ENCODE measurements at places on chromosomes 6 and 20.

GRCh38 chr6:16776394-16777017, 15.2 kb upstream of the ATXN1 start:
- no peak for DNase-seq

DNA sequence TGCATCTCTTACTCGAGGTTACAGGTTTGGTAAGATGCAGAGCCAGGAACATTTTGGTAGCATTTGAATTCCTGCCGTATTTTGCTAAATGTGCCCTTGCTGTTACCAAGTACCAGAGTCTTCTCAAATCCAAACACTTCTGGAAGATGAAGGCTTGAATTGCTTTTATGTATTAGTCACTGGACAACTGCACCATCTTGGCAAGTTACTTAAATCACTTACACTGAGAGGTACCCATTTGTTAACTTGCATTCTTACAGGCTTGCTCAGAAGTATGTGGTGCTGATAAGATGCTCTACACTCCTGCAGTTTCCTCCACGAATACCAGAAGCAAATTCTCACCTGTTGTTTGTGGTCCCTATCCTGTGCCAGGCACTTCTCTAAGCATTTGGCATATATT, 12.7 kb downstream of the IL22RA2 start:
- DNase-seq = no peak

- DNase-seq = no peak
Observed at GRCh38 chr6:46204880-46205650, 34.3 kb upstream of the ENPP5 start.

DNA sequence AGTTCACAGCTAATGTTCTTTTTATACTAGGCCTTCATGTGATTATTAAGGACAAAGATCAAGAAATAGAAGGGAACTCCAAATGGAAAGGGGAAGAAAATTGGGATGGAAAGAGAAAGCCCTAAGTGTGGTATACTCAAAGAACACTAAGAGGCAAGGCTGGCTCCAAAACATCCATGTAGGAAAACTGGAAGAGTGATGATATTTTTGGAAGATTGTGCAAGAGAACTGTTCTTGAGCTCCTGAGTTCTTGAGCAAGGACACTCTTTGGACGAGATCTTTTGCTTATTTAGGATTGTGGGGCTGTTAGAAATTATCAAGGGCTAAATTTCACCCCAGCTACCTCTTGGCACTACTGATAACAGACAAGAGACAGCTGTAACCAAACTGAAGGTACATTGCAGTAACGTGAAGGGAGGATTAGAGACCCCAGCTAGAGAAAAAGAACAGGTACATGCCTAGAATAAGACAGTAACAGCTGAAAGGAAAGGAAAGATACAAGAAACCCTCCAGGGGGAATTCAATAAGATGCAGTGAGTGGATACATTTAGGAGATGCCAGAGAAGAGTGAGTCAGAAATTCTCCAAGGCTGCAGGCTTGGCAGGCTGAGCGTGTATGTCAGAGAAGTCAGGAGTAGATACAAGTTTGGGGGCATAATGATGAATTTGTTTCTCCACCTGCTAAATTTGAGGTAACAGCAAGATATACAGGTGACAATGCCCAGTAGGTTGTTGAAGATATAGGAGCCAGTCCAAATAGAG, 69.7 kb downstream of the CBLN4 start:
- DNase-seq = no peak

GRCh38 chr6:142841915-142842314, 103.1 kb downstream of the HIVEP2 start:
- no peak for DNase-seq

- DNase-seq = no peak
Observed at GRCh38 chr6:16168121-16168520, 39.2 kb downstream of the MYLIP start.

- no peak for DNase-seq
Observed at GRCh38 chr6:161544801-161545480, 271.1 kb upstream of the AGPAT4 start.

DNA sequence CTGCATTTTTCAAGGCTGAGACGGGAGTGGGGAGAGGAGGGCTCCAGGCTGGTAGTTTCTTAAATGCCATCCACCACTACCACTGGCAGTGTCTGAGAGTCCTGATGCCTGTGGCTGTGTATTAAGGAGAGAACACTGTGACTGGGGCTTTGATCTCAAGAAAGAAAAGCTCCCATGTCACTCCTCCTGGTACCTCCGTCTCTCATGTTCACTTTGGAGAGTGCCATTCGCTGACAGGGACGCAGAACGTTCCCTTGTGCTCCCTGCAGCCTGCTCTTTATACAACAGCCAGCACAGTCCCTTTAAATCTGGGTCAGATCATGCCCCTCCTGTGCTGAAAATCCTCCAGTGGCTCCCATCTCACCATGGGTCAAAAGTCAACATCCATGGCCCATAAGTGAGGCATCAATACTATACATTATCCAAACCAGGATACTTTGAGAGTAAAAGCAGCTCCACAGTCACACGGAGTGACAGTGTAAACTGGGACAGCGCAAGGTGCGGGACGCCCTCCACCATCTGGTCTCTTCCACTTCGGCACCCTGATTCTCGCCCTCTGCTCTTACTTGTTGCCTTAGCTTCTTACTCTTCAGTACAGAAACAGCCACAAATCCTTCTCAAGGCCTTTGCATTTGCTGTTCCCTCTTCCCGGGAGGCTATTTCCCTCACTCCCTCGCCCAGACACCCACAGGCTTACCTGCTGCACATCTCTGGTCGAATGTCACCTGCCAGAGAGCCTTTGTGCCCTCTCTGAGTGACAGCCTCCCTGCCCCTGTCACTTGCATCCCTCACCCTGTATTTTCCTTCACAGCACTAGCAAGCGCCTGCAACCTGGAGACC, 20.0 kb downstream of the PDYN start:
- DNase-seq = no peak

- DNase-seq = no peak
Observed at GRCh38 chr6:44680202-44680720, 292.8 kb downstream of the CDC5L start.

DNA sequence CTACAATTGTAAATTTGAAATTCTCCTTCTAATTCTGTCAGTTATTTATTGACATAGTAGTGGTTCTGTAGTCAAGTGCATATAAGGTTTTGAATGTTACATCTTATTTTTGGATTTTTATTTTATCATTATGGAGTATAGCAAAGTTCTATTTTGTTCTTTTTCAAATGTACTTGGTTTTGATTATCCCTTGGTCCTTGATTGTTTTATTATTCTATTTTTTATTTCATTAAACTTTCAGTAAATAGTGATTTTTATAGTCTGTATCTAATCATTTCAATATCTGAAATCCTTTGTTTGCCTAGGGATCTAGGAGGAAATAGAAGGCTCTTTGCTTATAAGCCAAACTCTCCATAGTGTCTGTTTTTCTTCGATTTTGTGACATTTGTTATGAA, 87.8 kb downstream of the HFE start:
- no peak for DNase-seq

- no peak for DNase-seq
Observed at GRCh38 chr20:14932040-14932439, 594.6 kb upstream of the FLRT3 start.

DNA sequence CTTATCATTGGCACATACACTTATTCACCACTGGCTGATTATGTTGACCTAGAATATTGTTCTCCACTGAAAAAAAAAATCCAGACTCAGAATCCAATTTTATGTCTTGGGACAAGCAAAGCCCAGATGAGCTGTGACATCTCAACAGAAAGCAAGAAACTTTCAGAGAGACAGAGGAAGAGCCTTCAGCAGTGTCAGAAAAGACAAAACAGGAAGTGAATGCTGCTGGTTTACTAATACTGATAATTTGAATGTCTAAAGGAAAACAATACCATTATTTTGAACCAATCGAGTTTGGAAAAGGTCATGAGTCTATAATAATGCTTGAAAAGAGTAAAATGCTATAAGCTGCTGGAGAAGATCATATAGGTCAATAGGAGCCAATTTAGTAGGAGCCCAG, 179.8 kb upstream of the RIMS1 start:
- DNase-seq = no peak

GRCh38 chr20:62258499-62259293, 20.4 kb downstream of the OSBPL2 start:
- DNase-seq = no peak

DNA sequence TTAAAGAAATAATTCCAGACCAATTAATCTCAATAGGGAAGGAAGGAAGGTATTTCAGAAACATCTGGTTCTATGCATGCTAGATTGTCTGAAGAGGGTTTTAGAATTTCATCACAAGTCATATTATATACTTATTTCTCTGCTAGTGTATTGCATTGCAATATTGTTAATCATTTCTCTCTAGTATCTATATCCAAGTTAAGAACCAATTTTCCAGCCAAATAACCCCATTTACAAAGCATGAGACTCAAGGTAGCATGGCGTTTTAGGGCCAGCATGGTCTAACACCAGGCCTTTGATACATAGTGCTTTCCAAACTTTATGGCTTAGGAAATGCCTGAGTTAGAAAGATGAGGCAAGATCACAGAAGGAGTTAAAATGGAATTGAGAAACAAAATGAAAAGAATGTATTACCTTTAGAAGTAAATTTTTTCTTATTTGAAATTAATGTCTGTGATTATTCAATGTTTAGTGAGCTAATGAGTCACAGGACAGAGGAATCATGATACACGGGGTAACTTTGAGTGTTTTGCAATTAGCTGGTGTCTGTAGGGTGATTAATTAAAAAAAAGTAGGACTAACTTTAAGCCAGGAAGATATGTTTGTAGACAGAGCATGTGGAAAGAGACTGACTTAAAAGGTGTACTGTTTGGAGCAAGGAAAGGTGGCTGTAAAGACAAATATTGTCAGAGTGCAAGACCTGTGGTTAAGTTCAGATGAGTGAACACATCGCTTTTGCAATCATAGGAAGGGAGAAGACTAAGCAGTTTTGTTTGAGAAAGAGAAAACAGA, 1006.2 kb upstream of the CITED2 start:
- no peak for DNase-seq

GRCh38 chr6:13831615-13832014, 17.3 kb upstream of the MCUR1 start:
- no peak for DNase-seq

- DNase-seq = no peak
Observed at GRCh38 chr20:16806886-16807285, 58.7 kb downstream of the OTOR start.

- no peak for DNase-seq
Observed at GRCh38 chr6:155936551-155936950, 480.9 kb upstream of the NOX3 start.
